Stimulated activated CD4-positive, alpha-beta T cell treated with anti-CD3 and anti-CD28 coated beads, Interleukin-2, amount 100 ng/mL, for 24 hours (primary cell): ENCODE measurements at places on chromosomes 7 and 10.

DNA sequence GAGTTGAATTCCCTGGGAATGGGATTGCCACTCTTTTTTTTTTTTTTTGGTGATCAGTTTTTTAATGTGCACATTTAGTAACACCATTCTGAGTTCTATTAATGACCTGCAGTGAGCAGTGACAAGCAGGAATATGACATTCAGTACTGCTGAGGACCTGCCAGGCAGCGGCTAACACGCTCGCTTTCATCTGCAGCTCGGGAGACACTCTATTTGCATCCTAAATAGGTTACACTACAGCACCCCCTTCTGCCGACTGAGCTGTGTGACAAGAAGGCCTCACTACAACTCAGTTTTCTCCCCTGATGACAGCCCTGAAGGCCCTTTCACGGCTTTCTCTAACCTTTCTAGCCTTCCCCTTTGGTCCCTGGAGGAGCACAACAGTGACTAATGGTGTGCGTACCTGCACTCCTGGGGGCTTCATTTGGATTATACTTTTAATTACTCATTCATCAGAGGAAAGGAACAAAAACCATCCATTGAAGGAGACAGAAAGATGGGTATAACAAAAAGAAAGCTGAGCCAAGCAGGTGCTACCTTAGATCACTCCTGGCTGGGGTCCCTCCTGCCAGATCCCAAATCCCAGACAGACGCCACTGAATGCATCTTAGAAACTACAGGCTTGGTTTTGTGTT is 872.4 kb downstream of the LRMDA start:
- peak; percentile 18 for DNase-seq

DNA sequence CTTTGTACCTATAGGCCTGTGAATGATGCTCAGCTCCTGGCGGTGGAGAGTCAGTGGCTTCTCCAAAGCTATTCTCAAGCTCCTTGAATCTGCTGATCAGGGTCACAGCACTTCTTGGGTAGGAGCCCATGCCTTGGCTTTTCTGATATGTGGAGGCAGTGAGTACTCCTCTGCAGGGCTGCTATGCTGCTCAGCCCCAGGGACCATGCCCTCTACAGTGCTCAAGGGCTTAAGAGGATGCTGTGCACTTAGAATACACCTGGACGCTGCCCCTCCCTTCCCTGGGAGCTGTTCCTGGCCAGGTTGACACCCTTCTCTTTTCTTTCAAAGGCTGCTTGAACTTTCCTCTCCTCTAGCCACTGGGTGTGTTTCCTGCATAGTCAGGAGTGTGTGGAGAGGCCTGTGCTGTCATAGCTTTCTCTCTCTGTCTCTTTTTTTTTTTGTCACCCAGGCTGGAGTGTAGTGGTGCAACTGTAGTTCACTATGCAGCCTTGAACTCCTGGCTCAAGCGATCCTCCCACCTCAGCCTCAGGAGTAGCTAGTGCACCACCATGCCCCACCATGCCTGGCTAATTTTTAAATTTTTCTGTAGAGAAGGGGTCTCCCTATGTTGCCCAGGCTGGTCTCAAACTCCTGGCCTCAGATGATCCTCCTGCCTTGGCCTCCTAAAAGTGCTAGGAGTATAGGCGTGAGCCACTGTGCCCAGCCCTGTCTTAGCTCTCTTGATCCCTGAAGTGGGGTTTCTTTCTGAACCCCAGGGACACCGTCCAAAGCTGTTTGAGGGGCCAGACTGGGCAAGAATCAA is 113.9 kb downstream of the KIF20B start:
- DNase-seq, result no peak

GRCh38 chr7:35036361-35037171 is 719 bp downstream of the DPY19L1 start:
- DNase-seq, result peak; percentile 53

DNA sequence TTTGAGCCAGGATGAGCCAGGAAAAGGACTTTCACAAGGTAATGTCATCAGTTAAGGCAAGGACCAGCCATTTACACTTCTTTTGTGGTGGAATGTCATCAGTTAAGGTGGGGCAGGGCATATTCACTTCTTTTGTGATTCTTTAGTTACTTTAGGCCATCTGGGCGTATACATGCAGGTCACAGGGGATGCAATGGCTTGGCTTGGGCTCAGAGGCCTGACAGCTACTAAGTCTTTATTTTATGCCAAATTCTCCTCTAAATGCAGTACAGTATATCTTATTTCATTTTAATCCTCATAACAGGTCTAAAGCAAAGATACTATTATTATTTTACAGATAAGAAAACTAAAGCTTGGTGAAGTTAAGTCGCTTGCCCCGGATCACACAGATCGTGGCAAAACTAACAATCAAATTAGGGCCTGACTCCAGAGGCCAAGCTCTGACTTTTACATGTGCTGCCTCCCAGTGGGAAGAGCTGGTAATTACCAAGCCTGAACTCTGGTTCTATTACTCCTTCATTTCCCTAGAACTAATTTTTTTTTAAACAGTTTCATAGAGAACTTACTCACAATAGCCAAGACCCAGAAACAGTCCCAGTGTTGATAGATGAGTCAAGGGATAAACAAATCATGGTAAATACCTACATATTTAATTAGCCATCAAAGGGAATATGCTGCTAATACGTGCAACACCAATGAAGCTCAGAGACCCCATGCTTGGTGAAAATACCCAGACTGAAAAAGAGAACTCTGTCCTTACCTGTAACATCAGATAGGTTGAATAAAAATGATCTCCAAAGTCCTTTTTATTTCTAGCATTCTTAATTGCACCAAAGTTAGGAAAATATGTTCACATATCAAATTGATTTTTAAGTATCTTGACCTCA is 35.4 kb downstream of the C7orf25 start:
- DNase-seq, result peak; percentile 75

DNA sequence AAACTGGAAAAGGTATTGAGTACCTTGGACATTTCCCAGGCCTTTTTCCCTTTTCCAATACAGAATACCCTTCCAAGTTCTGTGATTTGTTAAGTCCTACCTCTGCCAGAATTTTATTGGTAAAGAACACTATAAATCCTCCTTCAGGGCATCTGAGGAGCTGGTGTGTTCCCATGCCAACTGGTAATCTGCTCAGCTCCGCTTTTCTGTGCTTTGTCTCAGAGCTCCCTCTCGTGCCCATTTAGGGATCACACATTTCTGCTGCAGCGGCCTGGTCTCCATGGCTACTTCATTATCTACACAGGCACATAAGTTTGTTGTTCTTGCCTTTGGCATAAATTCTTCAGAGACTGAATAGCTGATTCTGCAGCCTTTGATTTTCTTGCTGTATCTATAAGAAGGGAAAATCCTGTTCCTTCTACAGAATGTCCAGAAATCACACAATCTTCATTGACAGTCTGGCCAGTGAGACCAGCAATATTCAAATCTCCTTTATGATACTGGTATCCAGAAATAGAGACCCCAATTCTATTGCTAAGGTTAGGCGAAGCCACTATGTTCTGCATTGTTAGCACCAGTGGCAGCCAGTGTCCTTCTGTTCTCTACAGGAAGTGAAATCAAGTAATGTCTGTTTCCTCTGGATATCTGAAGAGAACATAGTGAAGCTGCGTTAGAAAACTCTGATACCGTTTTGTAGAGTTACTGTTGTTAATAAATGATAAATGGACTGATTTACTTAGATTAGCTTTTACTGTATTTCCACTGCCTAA is 51.9 kb downstream of the DENND11 start:
- DNase-seq, result no peak

DNA sequence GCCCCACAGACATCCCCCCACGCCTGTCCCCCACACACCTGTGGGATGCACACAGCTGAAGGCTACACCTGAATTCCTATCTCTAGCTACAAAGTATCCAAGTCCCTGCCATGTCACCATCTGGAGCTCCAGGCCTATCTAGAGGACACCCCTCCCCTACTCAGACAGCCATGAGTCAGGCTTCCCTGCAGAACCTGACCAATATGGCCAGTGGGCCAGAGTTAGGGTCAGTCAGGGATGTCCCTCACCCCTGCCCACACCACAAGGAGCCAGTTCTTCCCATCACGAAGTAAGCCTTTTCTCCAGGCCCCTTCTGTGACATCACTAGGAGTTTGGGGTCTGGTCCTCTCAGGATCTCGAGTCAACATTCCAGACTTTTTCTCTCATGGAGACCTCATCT is 10.6 kb upstream of the SLC18A3 start:
- DNase-seq, result no peak

DNA sequence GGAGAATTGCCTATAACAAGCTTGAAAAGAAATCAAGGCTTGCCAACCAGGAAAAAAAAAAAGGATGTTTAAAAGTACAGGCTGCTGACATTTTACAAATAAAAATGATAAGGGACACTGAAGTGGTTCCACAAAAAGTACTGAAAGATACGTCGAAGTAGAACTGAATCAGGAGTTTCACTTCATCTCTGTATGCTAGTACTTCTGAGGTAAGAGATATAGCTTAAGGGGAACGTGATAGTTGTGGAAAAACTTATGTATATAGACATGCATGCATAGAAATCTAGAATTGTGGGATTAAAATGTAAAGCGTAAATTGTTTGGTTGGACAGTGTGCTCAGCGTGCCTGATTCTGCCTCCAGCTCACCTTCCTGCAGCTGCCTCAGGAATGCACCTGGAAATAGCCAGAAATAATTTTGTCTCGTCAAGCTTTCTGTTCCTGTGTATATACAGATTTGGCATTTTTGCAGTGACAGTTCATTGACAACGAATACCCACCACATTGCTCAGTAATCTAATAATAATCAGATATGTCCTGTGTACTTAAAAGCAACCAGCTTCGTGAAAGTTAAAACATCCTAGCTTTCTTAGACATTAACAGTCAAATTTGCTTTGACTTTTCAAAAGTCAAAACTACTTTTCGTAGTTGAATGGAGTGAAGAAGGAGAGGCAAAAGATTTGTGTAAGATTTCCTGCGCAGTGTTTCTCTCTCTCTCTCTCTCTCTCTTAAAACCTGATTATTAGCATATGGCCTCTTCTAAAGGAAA is 1.4 kb downstream of the SOSTDC1 start:
- DNase-seq, result no peak

DNA sequence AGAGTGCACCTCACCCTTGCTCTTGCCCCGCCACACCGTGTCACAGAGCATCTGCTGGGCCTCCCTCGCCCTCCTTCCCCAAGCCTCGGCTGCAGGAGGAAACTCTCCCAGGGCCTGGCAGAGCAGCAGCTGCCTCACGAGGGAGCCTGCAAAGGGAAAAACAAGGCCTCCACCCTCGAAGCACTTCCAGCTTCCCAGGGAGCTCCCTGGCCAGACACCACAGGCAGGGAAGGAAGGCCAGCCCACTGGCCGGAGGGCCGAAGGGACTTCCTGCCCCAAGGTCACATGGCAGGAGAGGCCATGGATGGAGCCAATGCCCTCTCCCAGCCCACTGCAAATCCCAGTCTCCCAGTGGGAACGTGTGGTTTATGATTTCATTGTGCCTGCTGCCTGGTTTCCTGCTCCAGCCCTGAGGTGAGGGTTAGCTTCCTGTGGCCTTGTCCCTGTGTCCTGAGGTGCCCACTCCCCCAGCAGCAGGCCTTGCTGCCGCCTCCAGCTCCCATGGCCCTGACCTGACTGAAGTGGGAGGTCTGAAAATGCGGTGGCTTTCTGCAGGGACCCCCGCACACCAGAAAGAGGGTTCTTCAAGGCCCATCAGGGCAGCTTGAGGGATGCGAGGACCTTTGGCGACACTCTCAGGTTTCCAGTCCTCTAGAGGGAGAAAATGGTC is 100.5 kb upstream of the PPIF start:
- no peak for DNase-seq

- peak; percentile 56 for DNase-seq
Observed at GRCh38 chr7:105677817-105678573, 96.7 kb upstream of the EFCAB10 start.

DNA sequence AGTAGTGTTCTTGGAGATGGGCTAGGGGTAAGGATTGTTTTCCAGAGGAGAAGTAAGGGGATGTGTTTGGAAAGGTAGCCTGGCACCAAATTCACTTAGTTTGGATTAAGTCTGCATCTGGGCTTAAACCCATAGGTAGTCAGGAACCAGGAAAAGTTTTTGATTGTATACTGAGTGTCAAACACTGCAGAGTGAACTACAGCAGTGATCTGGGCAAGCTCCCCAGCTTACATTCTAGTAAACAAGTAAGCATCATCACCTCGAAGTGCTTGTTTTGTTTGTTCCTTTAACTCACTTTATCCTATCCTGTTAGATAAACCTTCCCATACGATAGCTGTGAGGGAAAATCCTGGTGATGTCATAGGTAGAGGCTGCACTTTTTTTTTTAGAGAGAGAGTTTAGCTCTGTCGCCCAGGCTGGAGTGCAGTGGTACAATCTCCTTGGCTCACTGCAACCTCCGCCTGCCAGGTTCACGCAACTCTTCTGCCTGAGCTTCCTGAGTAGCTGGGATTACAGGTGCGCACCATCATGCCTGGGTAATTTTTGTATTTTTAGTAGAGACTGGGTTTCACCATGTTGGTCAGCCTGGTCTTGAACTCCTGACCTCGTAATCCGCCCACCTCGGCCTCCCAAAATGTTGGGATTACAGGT is 2.4 kb downstream of the RPS24 start:
- DNase-seq, result no peak
